NCI-H1694 (cell line): ENCODE measurements at places on chromosomes 4 and X.

GRCh38 chr4:149077181-149077580 is 635.0 kb upstream of the NR3C2 start:
- no peak for DNase-seq

- DNase-seq: no peak
Observed at GRCh38 chr4:119750771-119751170, 122.2 kb upstream of the PDE5A start.

DNA sequence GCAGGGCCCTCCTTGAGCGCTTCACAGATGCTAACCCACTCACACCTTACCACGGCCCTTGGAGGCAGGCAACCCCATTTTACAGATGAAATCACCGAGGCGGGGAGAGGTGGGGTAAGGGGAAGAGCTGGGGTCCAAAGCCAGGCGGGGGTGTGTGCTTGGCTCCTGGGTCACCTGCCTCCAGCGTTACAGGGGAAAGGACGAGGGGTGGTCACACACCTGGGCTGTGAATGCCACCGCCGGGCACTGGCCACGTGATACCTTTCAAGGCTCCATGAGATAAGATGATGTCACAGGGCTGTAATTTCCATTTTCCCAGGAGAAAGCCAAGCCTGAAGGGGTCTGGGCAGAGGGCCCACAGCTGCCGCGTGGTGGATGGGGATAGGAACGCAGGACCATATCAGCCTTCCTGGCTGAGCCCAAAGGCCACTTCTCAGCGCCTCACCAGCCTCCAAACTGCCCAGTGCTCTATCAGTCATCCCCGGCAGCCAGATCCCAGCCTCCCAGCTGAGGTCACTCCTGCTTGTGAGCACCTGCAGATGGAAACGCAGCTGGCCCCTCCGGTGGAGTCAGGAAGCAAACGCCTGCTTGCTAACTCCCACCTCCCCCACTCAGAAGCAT is 62.4 kb upstream of the CRMP1 start:
- peak; percentile 42 for DNase-seq

DNA sequence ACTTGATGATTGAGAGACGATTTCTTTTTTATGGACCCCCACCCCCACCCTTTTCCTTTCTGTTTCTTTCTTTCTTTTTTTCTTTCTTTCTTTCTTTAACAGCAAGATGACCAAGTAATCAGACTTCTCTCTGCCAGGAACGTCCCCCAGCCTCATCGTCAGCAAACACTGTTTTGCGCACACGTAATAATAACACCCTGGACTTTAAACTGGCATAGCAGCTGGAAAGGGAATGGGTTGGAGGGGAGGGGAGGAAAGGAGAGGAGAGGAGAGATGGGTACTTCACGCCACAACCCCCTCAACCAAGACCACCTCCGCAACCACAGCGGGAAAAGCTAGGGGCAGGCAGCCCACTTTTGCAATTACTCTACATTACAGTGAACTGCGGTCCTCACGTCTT is 1.1 kb downstream of the GABRA2 start:
- no peak for DNase-seq

GRCh38 chr4:126409746-126410145 is 1095.0 kb downstream of the FAT4 start:
- DNase-seq: no peak

DNA sequence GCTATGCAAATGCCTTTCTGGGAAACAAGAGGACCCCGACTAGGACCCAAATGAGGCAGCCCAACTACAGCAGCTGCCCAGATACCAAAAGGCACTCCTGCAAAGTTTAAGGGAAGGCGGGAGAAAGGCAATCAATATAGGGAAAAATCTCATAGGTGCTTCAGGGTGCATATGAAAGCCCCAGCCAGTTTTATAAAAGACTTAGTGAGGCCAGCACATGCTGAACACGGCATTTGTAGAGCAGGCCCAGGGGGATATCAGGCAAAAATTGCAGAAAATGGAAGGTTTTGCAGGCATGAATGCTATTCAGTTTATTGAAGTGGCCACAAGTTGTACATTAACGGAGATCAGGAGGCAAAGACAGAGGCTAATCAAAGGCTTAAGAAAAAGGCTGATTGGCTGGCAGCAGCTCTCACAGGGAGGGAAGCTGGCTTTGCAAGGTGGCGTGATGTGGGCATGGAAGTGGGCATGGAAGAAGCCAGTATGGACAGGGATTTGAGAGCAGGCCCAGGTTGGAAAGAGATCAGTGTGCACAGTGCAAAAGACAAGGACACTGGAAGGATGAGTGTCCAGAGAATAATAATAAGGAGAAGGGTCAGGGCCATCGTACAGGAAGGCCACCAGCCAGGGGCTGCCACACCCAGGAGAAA is 37.7 kb upstream of the UGT2B7 start:
- DNase-seq: no peak

GRCh38 chrX:154064637-154065435 is 32.7 kb downstream of the MECP2 start:
- no peak for DNase-seq

DNA sequence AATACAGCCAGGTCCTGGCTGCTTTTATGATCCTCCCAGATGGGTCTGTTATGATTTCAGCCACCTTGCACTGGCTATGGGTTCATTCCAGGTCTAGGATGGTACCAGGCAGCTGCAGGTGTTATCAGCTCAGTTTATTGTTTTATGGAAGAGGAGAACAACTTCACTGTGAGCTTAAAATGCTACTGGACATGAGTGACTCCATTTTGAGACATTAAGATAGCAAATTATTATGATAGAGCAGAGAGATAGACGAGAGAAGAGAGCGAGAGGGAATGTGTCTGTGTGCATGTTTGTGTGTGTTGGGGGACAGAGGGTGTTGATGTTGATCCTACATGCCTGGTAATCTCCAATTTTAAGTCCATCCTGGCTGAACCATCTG is 820.2 kb downstream of the FSTL5 start:
- no peak for DNase-seq

GRCh38 chrX:105477351-105477750 is 256.9 kb upstream of the TEX13A start:
- no peak for DNase-seq

GRCh38 chr4:24468071-24468470 is 116.3 kb downstream of the DHX15 start:
- DNase-seq: peak; percentile 50
